ENCODE measurements at places on chromosomes 12 and 14. TPM values are rescaled to one million over a fixed set of nuclear protein-coding genes. Genes with fewer than 3 reads are reported as not detected.

DNA sequence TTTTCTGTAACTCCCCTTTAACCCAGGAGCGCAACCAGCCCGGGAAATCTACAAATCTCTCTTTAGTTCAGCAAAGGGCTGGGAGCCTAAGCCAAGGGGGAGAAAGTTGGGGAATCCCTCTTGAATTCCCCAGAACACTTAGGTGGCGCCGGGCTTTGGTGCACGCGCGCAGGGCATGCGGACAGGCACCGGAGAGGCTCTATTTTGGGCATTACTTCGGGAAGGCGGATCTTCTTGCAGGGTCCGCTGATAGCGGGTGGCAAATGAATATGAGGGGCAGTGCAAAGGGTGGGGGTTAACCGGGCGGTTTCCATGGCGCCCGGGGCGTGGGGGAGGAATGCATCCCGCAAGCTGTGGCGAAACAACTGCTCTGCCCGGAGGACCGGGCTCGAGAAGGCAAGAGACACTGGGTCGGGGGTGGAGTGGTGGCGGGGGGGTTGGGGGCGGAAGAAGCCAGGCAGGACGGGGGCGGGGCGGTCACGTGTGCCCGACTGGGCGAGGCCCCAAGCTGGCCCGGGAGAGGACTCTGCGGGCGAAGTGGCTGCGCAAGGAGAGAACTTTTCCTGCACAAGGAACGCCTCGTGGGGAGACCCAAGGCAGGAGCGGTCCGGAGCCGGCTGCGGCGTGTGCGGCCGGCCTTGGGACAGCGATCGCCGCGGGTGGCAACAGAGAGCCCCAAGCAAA, at the start of gene FLVCR2:
FLVCR2 (plus strand) TSS at position 519 of the 684 bp plus-strand sequence. CDS start 353 bp downstream, outside the sequence.
- H3K4me3 ChIP-seq = peak within 1 kb of the TSS; percentile 65
- H3K4me1 ChIP-seq = peaks cover 11% of the 10 kb centered on the region
- DNase-seq = peak; percentile 27
- no peaks in the 10 kb centered on the region for H3K36me3 ChIP-seq
- peak within 1 kb of the TSS; percentile 73 for H3K27ac ChIP-seq

GRCh38 chr14:88559852-88560251, 3.0 kb upstream of the ZC3H14 start:
- no peak overlapping the region for H3K4me3 ChIP-seq
- H3K27me3 ChIP-seq = no peaks in the 10 kb centered on the region
- no peak for DNase-seq
- no peak overlapping the region for H3K27ac ChIP-seq
- H3K4me1 ChIP-seq = peaks cover 6% of the 10 kb centered on the region

DNA sequence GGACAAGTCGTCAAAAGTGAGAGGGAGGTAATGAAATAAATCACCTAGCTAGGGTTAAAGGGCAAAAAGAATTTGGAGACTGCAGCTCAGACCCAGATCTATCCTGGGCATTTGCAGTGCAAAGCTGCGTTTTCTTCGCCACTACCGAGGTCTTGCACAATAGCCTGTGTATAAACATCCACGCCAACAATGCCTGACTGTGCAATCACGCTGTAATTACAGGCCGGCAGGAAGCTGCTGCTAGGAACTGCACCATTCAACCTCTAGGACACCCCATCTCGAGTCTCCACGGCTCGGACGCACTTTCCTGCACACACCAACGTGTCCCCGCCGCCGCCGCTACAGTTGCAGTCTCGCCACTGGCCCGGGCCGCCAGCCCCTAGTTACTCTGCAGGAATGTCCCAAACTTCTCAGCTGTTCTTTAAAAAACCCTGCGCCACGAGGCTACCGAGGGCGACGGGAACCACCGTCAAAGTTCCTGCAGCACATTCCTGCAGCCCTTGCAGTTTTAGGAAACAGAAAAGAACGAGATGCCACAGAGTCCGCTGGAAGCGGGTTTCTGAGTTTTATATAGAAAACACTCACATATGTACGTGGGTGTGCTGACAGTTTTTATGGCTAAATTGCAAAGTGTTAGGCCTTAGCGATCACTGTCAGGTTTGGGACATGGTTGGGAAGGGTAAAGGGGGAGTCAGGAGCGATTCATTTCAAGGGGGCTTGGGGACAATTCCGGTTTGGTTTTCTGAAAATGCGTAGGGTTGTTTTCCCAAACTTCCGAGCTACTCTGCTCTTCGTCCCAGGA, 65.6 kb upstream of the PTGR2 start:
- H3K27ac ChIP-seq = peak overlapping the region; percentile 98
- DNase-seq = peak; percentile 43
- H3K4me3 ChIP-seq = peak overlapping the region; percentile 87
- no peaks in the 10 kb centered on the region for H3K27me3 ChIP-seq

DNA sequence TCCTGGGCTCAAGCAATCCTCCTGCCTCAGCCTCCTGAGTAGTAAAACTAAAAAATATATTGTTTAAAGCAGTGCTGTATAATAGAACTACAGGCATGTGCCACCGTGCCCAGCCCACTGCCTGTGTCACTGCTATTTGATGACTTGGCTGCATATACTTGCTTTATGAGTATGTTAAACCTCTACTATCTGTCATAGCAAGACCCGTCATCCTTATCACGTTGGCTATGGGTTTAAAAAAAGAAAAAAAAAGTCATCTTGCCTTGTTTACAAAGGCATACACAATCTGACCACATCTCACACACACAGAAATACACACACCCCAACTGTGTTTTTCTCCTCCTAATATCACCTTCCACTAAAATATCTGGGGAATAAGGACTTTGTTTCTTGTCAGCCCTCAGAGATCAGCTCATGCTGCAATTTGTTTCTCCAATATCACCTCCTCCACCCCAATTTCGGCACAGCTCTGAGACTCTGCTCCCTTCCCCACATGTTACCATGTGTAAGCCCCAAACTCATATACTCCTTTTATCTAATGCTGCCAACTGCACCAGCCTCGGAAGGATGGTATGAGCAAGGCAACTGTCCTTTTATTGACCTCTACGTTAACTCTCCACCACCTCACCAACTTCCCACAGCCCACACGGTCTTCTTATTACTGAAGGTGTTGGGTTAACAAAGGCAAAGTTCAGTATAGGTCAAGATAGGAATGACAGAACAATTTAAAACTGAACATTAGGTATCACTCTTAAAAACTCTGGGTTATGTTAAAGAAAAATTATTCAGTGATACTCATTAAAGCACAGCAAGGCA, 802 bp upstream of the TMPRSS12 start:
- no peak for DNase-seq
- no peak overlapping the region for H3K27ac ChIP-seq
- H3K27me3 ChIP-seq = no peaks in the 10 kb centered on the region

The ZDHHC22 gene
- not detected for total RNA-seq

The OAS2 gene
- 8.0 TPM for total RNA-seq

GRCh38 chr12:33486058-33486457, 46.4 kb upstream of the SYT10 start:
- H3K27ac ChIP-seq = no peak overlapping the region
- H3K27me3 ChIP-seq = no peaks in the 10 kb centered on the region
- no peak for DNase-seq
- no peaks in the 10 kb centered on the region for H3K36me3 ChIP-seq
- no peaks in the 10 kb centered on the region for H3K4me1 ChIP-seq

GRCh38 chr12:119136811-119137410, 41.8 kb upstream of the HSPB8 start:
- H3K36me3 ChIP-seq = no peaks in the 10 kb centered on the region
- DNase-seq = no peak
- H3K27me3 ChIP-seq = no peaks in the 10 kb centered on the region

GRCh38 chr14:22882529-22883172, 371 bp upstream of the REM2 start:
- H3K4me1 ChIP-seq = peaks cover 2% of the 10 kb centered on the region
- no peaks in the 10 kb centered on the region for H3K27me3 ChIP-seq
- H3K4me3 ChIP-seq = no peak overlapping the region
- no peak for DNase-seq
- H3K27ac ChIP-seq = no peak overlapping the region

DNA sequence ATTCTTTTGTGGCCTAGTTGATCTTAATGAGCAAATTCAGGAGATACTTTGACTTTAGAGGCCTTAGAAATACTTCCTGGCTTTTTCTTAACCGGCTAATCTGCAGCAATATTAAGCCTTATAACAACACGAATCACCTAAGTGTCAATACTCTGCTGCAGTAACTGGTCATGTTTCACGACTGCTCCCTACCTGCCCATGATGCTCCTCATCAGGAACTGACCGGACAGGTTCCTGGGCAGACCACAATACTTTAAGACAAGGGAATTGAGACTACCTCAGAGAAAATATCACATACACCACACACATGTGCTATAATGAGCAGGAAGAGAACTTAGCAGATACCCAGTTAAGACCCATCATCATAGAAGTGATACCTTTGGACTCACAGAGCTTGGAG, 211.9 kb upstream of the BMP4 start:
- H3K4me1 ChIP-seq = no peaks in the 10 kb centered on the region
- no peaks in the 10 kb centered on the region for H3K27me3 ChIP-seq
- H3K36me3 ChIP-seq = no peaks in the 10 kb centered on the region
- H3K27ac ChIP-seq = no peak overlapping the region

- H3K36me3 ChIP-seq = no peaks in the 10 kb centered on the region
- H3K4me1 ChIP-seq = peaks cover 41% of the 10 kb centered on the region
- H3K27ac ChIP-seq = peak overlapping the region; percentile 85
- DNase-seq = peak; percentile 59
Observed at GRCh38 chr12:14260011-14260993, 105.2 kb upstream of the ATF7IP start.

- H3K36me3 ChIP-seq = no peaks in the 10 kb centered on the region
- peak overlapping the region; percentile 13 for H3K27ac ChIP-seq
- H3K4me3 ChIP-seq = no peak overlapping the region
- peaks cover 14% of the 10 kb centered on the region for H3K4me1 ChIP-seq
- H3K27me3 ChIP-seq = no peaks in the 10 kb centered on the region
Observed at GRCh38 chr12:45671254-45671653, 58.3 kb upstream of the ARID2 start.

The CDKL1 gene
- total RNA-seq = 0.85 TPM

GRCh38 chr12:26283046-26283445, 87.7 kb downstream of the SSPN start:
- no peak for DNase-seq
- no peak overlapping the region for H3K27ac ChIP-seq
- H3K4me1 ChIP-seq = peaks cover 4% of the 10 kb centered on the region
- H3K4me3 ChIP-seq = no peak overlapping the region

The SLCO1B1 gene
- not detected for total RNA-seq

DNA sequence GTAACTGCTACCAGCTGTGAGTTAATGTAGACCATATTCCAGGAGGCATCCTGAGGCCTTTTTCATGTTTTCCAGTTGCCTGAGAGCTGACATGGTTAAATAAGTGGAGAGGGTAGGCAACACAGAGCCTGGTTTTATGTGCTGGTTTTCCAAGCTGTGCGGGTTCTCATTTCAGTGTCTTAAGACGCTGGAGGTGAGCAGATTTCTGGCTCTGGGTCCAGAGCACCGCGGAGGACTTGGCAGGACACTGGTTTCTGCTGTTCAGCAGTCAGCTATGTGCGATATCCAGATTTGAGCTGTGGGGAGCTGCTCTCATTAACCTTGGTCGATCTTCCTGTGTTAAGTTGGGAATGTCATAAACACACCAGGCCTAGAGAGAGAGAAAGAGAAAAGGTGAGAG, 680.8 kb downstream of the BCL11B start:
- H3K4me1 ChIP-seq = no peaks in the 10 kb centered on the region
- no peaks in the 10 kb centered on the region for H3K36me3 ChIP-seq

- H3K4me1 ChIP-seq = peaks cover 8% of the 10 kb centered on the region
- no peak overlapping the region for H3K27ac ChIP-seq
- no peak for DNase-seq
- no peak overlapping the region for H3K4me3 ChIP-seq
Observed at GRCh38 chr14:105013150-105013785, 7.6 kb downstream of the CDCA4 start.

The PPFIA2 gene
- total RNA-seq = 15.0 TPM

- no peaks in the 10 kb centered on the region for H3K4me1 ChIP-seq
- no peaks in the 10 kb centered on the region for H3K27me3 ChIP-seq
- no peak overlapping the region for H3K4me3 ChIP-seq
- H3K36me3 ChIP-seq = no peaks in the 10 kb centered on the region
- peak; percentile 57 for DNase-seq
Observed at GRCh38 chr14:76710056-76711010, 50.9 kb upstream of the VASH1 start.

DNA sequence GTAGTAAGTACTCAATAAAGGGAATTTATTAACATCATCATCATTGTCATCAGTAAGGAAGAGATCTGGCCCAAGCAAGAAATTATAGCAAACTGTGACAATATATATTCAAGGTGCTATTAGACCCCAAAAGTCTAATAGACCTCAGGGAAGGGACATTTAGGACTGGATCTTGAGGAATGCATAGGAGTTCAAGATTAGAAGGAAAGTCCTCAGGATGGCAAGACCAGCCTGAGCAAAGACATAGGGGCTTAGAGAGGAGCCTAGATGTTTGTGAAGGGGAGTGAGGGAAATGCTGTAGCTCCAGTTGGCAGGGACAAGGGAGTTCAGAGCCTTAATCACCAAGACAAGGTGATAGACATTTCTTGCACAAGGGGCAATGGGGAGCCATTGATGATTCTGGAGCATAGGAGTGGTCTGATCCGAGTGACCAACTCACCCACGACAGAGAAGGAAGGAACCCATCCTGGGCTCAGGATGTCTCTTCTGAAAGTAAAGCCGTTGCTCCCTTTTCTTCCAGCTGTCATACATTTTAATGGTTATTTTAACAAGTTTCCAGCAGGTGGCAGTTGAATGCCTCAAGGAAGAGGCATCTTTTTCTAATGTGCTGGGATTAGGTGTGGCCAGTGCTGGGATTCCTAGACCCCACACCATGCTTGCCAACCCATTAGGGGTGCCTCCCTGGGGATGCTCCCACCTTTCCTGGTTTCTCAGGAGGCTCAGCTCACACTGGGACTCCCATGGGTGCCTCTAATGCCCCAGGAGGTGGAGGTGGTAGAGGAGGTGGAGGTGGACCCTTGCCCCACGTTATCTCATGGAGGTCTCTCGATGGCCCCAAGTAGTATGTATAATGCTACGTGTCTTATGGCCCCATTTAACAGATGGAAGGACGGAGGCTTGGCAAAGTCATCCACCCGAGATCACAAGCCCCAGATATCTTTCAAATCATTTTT, 37.8 kb downstream of the PHETA1 start:
- no peaks in the 10 kb centered on the region for H3K4me1 ChIP-seq
- H3K27me3 ChIP-seq = no peaks in the 10 kb centered on the region
- H3K36me3 ChIP-seq = no peaks in the 10 kb centered on the region
- H3K4me3 ChIP-seq = no peak overlapping the region
- no peak for DNase-seq

DNA sequence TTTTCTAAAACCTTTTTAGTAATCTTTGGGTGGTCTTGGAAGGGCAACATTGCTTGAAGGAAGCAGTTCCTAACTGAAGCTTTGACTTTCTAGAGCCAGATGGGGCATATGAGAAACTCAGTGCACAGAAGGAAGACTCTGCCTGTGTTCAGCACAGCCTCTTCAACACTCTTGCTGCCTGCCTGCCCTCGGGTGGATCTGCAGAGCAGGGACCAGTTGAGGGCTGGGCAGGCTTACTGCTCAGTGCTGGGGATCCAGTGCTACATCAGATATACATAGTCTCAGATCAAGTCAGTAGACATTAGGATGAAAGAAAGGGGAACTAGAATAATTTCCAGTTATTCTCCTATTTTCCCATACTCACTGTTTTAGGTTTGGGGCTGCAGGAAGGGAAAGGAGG, 29.5 kb upstream of the TMX1 start:
- H3K27ac ChIP-seq = no peak overlapping the region
- no peak for DNase-seq
- no peaks in the 10 kb centered on the region for H3K27me3 ChIP-seq
- no peak overlapping the region for H3K4me3 ChIP-seq
- no peaks in the 10 kb centered on the region for H3K4me1 ChIP-seq

GRCh38 chr14:96166461-96167223, 38.0 kb upstream of the BDKRB2 start:
- H3K36me3 ChIP-seq = no peaks in the 10 kb centered on the region
- H3K4me3 ChIP-seq = no peak overlapping the region
- H3K27me3 ChIP-seq = no peaks in the 10 kb centered on the region
- H3K27ac ChIP-seq = no peak overlapping the region

GRCh38 chr12:77681726-77682125, 149.0 kb upstream of the NAV3 start:
- no peak overlapping the region for H3K4me3 ChIP-seq

The FGF6 gene
- not detected for total RNA-seq
